Mesothelial cell of epicardium (in vitro differentiated cells): ENCODE measurements at places on chromosomes 4 and X. TPM values are rescaled to one million over a fixed set of nuclear protein-coding genes. Genes with fewer than 3 reads are reported as not detected.

Gene SUPT20HL1
- total RNA-seq, result not detected in 3 replicates

Gene CPLX1
- total RNA-seq, result 4.5 to 4.7 TPM (median 4.6 TPM) in 3 replicates

DNA sequence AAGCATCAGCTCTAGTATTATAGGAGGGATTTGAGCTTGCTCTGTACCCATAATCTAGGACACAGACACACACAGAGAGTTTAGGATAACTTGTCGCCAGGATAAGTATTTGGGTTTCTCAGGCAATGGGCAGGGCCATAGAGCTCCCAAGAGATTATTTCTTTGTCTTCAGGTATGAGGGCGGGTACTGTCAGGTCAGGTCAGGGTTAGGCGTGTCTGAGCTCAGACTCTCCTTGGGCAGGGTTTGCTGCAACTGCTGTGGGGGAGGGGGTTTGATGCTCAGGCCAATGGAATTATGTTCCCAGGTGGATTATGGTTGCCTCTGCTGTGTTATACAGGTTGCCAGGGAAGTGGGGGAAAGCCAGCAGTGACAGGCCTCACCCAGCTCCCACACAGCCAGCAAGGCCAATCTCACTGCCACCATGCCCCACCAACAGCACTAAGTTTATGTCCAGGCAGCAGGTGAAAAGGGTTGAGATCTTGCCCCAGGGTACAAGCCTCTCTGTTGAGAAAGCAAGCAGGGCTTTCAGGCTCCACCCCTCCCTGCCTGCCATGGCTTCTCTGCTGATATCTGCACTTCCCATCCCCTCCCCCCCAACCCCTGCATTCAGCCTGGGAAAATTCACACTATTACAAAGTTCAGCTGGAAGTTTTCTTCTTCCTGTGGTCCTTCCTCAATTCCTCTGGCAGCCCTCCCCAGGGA is 101.3 kb downstream of the RRAGB start:
- H3K27ac ChIP-seq, result no peak overlapping the region
- H3K36me3 ChIP-seq, result no peaks in the 10 kb centered on the region
- no peak overlapping the region for H3K4me3 ChIP-seq
- no peak for DNase-seq
- no peaks in the 10 kb centered on the region for H3K27me3 ChIP-seq

DNA sequence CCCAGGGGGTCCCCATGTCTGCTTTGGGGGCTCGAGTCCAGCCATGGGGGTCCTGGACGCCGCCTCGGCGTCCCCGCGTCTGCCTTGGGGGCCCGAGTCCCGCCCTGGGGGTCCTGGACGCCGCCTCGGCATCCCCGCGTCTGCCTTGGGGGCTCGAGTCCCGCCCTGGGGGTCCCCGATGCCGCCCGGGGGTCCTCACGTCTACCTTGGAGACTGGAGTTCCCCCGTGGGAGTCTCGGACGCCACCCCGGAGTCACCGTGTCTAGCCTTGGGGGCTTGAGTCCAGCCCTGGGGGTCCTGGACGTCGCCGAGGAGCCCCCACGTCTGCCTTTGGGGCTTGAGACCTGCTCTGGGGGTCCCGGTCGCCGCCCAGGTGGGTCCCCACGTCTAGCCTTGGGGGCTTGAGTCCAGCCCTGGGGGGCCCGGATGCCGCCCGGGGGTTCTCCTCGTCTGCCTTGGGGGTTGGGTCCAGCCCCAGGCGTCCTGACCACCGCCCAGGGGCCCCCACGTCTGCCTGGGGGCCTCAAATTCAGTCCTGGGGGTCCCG is 1.1 kb upstream of the GTPBP6 start:
- no peak for DNase-seq
- H3K4me3 ChIP-seq, result peak overlapping the region; percentile 87

DNA sequence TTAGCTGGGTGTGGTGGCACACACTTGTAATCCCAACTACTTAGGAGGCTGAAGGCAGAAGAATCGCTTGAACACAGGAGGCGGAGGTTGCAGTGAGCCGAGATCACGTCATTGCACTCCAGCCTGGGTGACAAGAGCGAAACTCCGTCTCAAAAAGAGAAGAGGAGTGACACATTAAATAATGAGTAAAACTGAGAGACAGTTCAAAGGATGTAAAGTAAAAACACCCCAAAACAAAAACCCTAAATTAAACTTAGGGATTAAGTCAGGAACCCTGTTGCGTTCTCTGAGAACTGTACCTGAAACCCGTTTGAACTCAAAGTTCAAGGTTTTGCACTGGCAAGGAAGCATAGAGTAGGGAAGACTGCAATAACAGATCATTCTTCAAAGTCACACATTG is 141.7 kb downstream of the BRWD3 start:
- no peaks in the 10 kb centered on the region for H3K4me1 ChIP-seq
- H3K4me3 ChIP-seq, result no peak overlapping the region
- no peaks in the 10 kb centered on the region for H3K36me3 ChIP-seq
- DNase-seq, result no peak

GRCh38 chrX:25275159-25275558 is 259.4 kb upstream of the ARX start:
- no peaks in the 10 kb centered on the region for H3K36me3 ChIP-seq
- H3K4me1 ChIP-seq, result no peaks in the 10 kb centered on the region
- DNase-seq, result no peak
- H3K27ac ChIP-seq, result no peak overlapping the region
- H3K4me3 ChIP-seq, result no peak overlapping the region

Gene CHST7
- 0.40 to 0.54 TPM (median 0.53 TPM) in 3 replicates for total RNA-seq

Gene GPRASP2
- 22.5 to 25.7 TPM (median 23.5 TPM) in 3 replicates for total RNA-seq

DNA sequence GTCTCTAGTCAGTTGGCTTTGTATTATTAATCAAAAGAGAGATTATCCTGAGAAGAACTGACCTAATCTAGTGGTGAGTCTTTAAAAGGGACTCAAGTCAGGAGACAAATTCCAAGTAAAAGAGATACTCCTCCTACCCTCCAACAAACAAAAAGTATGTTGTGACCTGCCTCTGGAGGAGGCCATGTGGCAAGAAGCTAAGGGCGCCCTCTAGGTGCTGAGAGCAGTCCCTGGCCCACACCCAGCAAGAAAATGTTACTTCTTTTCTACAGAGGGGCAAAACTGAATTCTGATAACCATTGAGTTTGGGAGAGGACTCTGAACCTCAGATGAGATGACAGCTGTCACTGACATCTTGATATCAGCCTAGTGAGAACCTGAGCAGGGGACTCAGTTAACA is 953.6 kb upstream of the AGA start:
- no peaks in the 10 kb centered on the region for H3K4me1 ChIP-seq
- H3K27ac ChIP-seq, result no peak overlapping the region
- no peaks in the 10 kb centered on the region for H3K36me3 ChIP-seq

GRCh38 chrX:69067841-69068240 is 97.4 kb downstream of the PJA1 start:
- no peaks in the 10 kb centered on the region for H3K27me3 ChIP-seq
- no peaks in the 10 kb centered on the region for H3K36me3 ChIP-seq
- H3K4me3 ChIP-seq, result no peak overlapping the region
- DNase-seq, result no peak
- no peak overlapping the region for H3K27ac ChIP-seq

- DNase-seq, result no peak
- H3K4me1 ChIP-seq, result peaks cover 39% of the 10 kb centered on the region
- peak within 1 kb of the TSS; percentile 54 for H3K4me3 ChIP-seq
- no peak within 1 kb of the TSS for H3K27ac ChIP-seq
Observed at GRCh38 chr4:8269535-8270417, at the start of gene HTRA3. TSS of gene HTRA3 (plus strand) at chr4:8269754. CDS start at chr4:8269969, 215 bp downstream.

Gene DDIT4L
- total RNA-seq, result 4.8 to 6.9 TPM (median 6.0 TPM) in 3 replicates

- DNase-seq, result no peak
- H3K4me3 ChIP-seq, result no peak overlapping the region
- H3K36me3 ChIP-seq, result peaks cover 1% of the 10 kb centered on the region
- H3K27me3 ChIP-seq, result no peaks in the 10 kb centered on the region
- H3K27ac ChIP-seq, result no peak overlapping the region
- peaks cover 16% of the 10 kb centered on the region for H3K4me1 ChIP-seq
Observed at GRCh38 chrX:65671286-65671685, 3.8 kb downstream of the MSN start.

- H3K4me1 ChIP-seq, result peaks cover 13% of the 10 kb centered on the region
- H3K36me3 ChIP-seq, result peaks cover 2% of the 10 kb centered on the region
- H3K4me3 ChIP-seq, result no peak overlapping the region
- no peaks in the 10 kb centered on the region for H3K27me3 ChIP-seq
- DNase-seq, result no peak
Observed at GRCh38 chrX:38045538-38046096, 39.3 kb downstream of the SYTL5 start.

GRCh38 chrX:41491267-41492004 is 44.3 kb downstream of the NYX start:
- H3K4me1 ChIP-seq, result peaks cover 4% of the 10 kb centered on the region
- no peaks in the 10 kb centered on the region for H3K27me3 ChIP-seq
- H3K4me3 ChIP-seq, result no peak overlapping the region
- DNase-seq, result no peak
- no peak overlapping the region for H3K27ac ChIP-seq

Gene SPIN4
- 9.5 to 9.9 TPM (median 9.9 TPM) in 3 replicates for total RNA-seq

Gene FRMPD3
- total RNA-seq, result 0.29 to 0.42 TPM (median 0.38 TPM) in 3 replicates

DNA sequence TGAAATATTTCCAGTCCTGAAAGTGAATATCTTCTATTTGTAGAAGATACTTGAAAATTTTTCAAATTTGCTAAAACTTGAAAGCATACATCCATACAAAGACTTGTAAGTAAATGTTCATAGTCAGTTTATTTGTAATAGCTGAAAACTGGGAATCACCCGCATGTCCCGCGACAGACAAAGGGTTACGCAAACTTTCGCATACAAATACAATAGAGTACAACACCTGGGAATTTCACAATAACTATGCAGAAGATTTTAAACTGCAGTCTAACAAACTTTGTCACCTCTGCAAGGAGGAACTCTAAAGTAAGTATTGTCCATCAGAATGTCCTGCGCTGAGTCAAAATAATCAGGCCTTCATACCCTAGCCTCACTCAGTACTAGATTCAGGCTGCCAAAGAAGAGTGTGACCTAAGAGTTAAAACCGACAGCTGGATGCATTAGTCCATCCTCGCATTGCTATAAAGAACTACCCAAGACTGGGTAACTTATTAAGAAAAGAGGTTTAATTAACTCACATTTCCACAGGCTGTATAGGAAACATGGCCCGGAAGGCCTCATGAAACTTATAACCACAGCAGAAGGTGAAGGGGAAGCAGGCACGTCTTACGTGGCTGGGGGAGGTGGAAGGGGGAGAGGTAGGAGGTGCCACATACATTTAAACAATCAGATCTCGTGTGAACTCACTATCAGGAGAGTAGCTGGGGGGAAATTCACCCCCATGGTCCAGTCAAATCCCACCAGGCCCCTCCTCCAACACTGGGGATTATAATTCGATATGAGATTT is 60.4 kb downstream of the MMRN1 start:
- peaks cover 6% of the 10 kb centered on the region for H3K4me1 ChIP-seq
- H3K27me3 ChIP-seq, result peaks cover 4% of the 10 kb centered on the region
- DNase-seq, result no peak
- H3K27ac ChIP-seq, result no peak overlapping the region

DNA sequence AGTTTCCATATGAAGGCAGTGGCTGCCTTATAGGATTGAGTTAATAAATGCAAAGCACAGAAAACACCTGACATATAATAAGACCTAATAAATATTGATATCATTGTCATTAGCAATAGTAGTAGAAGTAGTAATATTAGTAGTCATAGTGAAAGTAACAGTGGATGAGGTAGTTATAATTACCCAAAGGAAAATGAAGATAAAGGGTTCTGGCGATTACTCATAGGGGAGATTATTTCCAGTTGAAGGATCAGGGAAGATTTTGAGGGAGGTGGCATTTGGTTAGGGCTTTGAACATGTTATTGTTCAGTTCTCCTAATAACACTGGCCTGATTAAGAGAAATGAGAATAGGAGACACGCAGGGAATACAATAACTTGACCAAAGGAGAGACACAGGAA is 131.9 kb upstream of the GPRIN3 start:
- DNase-seq, result no peak
- H3K27me3 ChIP-seq, result peaks cover 6% of the 10 kb centered on the region
- no peak overlapping the region for H3K4me3 ChIP-seq
- H3K36me3 ChIP-seq, result no peaks in the 10 kb centered on the region
- no peaks in the 10 kb centered on the region for H3K4me1 ChIP-seq

GRCh38 chr4:161936625-161937550 is 226.9 kb downstream of the FSTL5 start:
- peaks cover 9% of the 10 kb centered on the region for H3K4me1 ChIP-seq
- H3K36me3 ChIP-seq, result no peaks in the 10 kb centered on the region
- H3K27ac ChIP-seq, result no peak overlapping the region

DNA sequence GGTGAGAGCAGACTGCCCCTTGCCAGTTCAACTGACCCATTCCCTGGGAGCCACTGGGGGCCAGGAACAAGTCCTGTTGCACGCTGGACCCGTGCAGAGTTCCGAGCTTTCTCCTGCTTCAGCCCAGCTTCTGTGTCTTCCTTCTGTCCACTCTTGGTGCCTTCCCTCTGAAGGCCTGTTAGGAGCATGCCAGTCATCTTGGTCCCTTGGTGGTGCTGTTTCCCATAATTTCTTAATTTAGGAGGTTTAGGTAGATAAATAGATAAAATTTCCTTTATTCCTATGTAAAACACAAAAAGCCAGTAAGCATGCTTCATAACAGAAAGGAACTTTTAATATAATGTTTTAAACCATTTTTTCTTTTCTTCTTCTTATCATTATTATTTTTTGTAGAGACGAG is 672.7 kb downstream of the CCSER1 start:
- H3K4me1 ChIP-seq, result no peaks in the 10 kb centered on the region
- no peak overlapping the region for H3K4me3 ChIP-seq
- H3K36me3 ChIP-seq, result peaks cover 14% of the 10 kb centered on the region
- no peaks in the 10 kb centered on the region for H3K27me3 ChIP-seq
- DNase-seq, result no peak
- H3K27ac ChIP-seq, result no peak overlapping the region

Gene SH3TC1
- total RNA-seq, result 22.0 to 24.0 TPM (median 23.2 TPM) in 3 replicates

- H3K27me3 ChIP-seq, result no peaks in the 10 kb centered on the region
- H3K4me1 ChIP-seq, result no peaks in the 10 kb centered on the region
- H3K27ac ChIP-seq, result no peak overlapping the region
- no peak overlapping the region for H3K4me3 ChIP-seq
- H3K36me3 ChIP-seq, result no peaks in the 10 kb centered on the region
Observed at GRCh38 chr4:140793291-140793690, 37.1 kb upstream of the TBC1D9 start.
